ENCODE measurements at places on chromosomes 2 and 18.

DNA sequence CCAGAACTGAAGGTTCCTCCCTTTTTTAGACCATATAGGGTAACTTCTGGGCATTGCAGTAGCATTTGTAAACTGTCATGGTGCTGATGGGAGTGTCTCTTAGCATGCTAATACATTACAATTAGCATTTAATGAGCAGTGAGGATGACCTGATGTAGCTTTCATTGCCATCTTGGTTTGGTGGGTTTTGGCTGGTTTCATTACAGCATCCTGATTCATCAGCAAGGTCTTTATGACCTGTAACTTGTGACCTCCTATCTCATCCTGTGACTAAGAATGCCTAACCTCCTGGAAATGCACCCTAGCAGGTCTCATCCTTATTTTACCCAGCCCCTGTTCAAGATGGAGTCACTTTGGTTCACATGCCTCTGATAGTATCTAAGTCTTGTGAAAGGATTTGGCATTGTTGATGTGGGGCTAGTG, 159.0 kb downstream of the TMX3 start:
- DNase-seq: no peak

GRCh38 chr2:160490733-160491685, 2.6 kb downstream of the RBMS1 start:
- DNase-seq: no peak

- DNase-seq: no peak
Measured at GRCh38 chr2:133266926-133267590, 301.2 kb downstream of the NCKAP5 start.

DNA sequence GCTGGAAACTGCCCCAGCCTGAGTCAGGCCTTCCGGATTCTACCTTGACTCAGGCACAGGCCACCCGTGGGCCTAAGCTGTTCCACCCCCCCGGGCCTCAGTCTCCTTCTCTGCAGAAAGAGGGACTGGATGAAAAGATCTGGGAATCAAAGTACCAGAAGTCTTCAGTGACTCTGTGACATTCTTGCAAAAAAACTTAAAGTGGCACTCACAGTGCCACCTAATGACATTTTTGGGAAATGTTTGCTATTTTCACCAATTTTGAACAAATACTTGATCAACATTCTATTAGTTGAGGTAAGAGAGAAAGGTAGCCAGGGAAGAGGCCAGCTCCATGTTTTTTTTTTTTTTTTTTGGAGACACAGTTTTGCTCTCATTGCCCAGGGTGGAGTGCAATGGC, 48.3 kb upstream of the ACAA2 start:
- DNase-seq: no peak

GRCh38 chr2:190978389-190979053, 35.5 kb downstream of the STAT1 start:
- DNase-seq: no peak

GRCh38 chr2:188367164-188367563, 75.5 kb downstream of the GULP1 start:
- DNase-seq: no peak

- no peak for DNase-seq
Measured at GRCh38 chr2:45131587-45131986, 122.3 kb upstream of the SIX2 start.

DNA sequence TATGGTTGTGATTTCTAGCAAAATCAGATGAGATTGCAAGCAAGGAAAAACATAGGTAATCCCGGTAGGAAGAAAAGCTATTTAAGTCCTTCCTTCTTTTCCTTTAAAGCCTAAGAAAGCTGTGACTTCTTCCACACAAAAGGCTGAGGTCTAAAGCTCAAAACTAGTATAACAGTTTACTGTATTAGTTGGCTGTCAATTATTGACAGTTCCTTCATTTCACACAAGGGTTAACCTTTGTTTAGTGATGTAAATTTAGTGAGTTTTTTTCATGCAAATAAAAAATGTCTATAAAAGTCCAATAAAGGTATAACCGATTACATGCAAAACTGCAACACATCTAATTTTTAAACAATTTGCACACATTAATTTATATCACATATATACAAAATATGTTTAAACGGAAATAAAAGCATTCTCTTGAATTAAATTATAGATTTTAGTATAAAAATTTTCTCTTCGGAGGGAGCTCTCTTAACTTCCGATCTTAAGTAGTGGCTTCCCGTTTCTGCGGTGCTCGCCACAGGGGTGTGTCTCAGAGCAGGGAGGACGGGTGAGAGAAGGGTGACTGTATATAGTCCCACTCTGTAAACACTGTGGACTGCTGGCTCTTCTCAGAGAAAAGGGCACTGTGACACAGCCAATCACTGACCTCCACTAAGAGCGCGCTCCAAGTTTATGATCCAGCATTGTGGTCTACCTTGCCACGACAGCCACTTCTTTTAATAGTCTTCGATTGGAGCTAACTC, 33.4 kb downstream of the TTR start:
- DNase-seq: no peak

DNA sequence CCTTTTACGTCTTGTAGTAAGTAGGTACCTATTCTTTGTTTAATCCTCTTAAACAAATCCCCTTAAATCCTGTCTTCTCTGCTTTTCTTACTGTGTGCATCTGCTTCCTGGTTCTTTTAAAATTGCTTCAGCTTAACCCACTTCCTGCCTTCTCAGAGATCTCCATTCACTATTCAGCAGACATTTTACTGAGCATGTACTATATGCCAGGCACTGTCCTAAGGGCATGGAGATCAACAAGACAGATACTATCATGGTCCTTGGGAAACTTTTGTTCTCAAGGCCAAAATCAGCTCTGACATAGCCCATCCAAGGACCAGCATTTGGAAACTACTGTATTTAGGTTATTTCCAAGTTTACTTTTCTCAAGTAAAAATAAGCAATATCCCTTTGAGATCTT, 227.5 kb downstream of the TPGS2 start:
- no peak for DNase-seq

DNA sequence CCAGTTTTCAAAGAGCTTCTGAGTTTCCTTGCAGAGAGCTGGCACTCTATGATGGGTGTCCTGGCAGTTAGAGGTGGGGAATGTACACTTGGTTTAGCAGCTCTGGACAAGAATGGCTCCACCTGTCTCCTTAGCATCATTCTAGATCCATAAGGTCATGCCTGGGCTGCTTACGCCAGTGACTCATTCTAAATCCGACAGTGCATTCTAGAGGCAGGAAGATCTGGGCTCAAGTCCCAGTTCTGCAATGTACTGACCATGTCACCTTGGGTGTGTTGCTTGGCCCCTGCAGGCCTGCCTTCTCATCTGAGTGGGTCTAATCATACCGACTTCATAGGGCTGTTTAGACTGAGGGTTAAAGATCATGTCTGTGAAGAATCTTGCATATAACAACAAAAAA, 46.5 kb downstream of the PTGR3 start:
- DNase-seq: no peak

DNA sequence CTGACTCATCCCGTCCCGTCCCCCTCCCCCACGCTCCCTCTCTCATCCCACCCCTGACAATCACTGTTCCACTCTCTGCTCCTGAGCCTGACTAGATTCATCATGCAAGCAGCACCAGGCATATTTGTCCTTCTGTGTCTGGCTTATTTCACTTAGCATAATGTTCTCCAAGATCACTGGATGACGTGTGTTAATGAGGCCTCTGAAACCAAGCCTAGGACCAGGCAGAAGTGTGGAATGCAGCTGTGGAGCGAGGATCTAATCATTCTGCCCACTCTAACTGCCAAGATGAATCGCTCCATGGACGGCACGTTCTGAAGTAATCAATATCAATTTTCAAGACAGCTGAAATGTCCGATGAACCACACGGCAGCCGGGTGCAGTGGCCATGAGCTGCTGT, 122.4 kb upstream of the ZNF236 start:
- DNase-seq: no peak
